ENCODE measurements at places on chromosomes 5 and 9.

- no peak for DNase-seq
These were observed 4.8 kb downstream of the LHX2 start for GRCh38 chr9:124016175-124017050.

DNA sequence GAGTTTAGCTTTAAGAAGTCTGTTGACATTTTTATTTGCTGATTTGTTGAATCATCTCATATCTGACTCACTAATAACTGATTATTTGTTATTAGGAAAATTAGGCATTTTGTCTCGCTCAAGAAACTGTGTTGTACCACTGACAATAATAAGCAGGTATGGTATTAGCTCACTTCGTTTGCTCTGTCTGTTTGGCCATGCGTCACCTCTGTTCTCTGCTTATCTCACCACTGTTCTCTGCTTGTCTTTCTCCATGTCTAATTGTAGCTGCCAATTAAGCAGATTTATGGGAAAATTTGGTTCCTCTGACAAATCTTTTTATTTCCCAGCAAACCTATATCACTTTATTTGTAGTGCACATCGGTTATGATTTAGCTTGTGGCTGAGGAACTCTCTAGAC is 138.9 kb downstream of the WDR41 start:
- no peak for DNase-seq

GRCh38 chr5:178320281-178320855 is 87.8 kb upstream of the PHYKPL start:
- peak; percentile 51 for DNase-seq

DNA sequence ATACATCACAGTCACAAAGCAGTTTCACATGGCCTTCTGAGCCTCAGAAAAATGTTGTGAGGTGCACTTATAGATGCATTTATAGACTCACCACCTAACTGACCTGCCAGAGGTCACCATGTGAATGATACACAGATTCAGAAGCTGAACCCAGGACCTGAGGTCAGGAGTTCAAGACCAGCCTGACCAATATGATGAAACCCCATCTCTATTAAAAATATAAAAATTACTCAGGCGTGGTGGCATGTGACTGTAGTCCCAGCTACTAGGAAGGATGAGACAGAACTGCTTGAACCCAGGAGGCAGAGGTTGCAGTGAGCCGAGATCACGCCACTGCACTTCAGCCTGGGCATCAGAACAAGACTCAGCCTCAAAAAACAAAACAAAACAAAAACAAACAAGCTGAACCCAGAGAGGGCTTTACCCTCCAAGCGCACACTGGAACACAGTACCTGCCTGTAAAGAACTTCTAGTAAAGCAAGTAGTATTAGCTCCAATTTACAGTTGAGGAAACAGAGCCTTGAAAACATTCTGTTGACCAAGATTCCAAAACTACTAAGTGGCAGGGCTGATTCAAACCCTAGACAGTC is 16.3 kb downstream of the ECPAS start:
- DNase-seq = no peak

DNA sequence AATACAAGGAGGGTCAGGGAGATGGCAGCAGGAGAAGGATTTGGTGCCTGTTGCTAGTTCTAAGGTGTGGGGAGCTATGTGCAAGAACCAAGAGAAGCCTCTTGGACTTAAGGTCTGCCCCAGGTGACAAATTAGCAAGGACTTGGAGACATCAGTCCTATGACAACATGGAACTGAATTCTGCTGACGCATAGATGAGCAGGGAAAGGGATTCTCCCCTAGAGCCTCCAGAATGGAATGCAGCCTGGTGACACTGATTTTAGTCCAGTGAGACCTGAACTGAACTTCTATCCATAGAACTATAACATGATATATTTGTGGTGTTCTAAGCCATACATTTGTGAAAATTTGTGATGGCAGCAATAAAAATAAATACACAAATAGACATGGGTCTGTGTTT is 215.6 kb downstream of the ESM1 start:
- DNase-seq = no peak

DNA sequence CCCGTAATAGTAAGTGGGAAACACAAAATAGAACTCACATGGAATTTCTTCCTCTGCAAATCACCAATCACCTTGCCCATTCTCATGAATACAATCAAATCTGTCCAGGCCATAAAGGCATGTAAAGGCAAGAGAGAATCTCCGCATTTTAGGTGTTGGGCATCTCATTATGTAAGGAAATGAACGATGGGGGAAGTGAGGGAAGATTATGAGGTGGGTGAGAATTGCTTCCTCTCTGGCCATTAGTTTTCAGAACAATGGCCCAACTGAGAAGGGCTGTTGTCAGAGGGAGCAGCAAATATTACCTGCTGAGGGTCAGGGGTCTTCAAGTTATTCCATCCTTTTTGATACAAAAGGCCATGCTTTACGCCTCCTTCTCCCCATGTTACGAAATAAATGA is 455.1 kb downstream of the ARHGEF28 start:
- DNase-seq = no peak

GRCh38 chr5:142803428-142804125 is 33.4 kb downstream of the ARHGAP26 start:
- DNase-seq = no peak

GRCh38 chr5:148586796-148587195 is 67.5 kb downstream of the HTR4 start:
- no peak for DNase-seq

All from GM12865 (cell line).